ENCODE measurements at places on chromosomes 12 and 14. TPM values are rescaled to one million over a fixed set of nuclear protein-coding genes. Genes with fewer than 3 reads are reported as not detected.
A peak's percentile ranks its signal among the peaks of the same experiment; 100 is the strongest.

Gene ARMH4
- not detected for polyA plus RNA-seq

Gene TTC7B
- polyA plus RNA-seq: 1.0 TPM

Gene SLC39A5
- not detected for polyA plus RNA-seq

- DNase-seq: no peak
Observed at GRCh38 chr12:108770269-108770829, 39.0 kb upstream of the CORO1C start.

Gene KIF26A
- polyA plus RNA-seq: not detected

DNA sequence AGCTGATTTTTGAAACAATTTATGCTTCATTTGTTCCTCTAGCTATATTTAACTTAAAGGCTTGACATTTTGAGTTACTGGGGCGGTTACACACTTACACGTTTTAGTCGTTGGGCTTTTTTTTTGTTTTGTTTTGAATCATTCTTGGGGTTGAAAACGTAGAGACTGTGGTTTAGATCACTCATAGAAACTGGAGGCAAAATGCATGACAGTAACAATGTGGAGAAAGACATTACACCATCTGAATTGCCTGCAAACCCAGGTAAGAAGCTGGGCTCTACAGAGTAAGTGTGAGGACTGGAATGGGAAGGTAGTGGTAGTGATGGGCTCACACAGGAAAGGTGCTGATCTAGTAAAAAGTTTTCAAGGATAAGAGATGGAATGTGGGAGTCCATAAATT lies at the start of gene CLEC2D:
TSS of gene CLEC2D (plus strand) at position 180 of the 400 bp plus-strand sequence. CDS start at position 202, 22 bp downstream.
- peak; percentile 67 for DNase-seq

Gene SPSB2
- polyA plus RNA-seq: 17.0 TPM

DNA sequence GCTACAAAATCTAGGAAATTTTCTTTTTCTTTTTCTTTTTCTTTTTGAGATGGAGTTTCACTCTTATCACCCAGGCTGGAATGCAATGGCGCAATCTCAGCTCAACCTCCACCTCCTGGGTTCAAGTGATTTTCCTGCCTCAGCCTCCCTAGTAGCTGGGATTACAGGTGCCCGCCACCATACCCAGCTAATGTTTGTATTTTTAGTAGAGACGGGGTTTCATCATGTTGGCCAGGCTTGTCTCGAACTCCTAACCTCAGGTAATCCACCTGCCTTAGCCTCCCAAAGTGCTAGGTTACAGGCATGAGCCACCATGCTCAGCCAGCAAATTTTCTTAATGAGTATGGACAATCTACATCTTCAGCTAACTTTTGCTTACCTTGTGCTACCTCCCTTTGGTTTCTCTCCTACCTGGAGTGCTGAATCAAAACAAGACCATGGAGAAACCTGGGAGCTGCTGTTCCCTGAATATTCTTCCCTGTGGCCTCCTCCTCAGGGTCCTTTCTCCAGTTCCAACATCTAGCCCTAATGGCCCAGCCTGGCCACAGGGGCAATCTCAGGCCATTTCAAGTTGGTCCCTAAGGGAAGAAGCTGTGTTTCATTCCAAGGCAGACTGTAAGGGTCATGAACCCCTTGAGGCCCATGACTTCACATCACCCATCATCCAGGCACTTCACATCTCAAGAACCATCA lies 74.6 kb upstream of the EGLN3 start:
- no peak for DNase-seq

All from immature natural killer cell (primary cell).